T-helper 17 cell (primary cell): ENCODE measurements at places on chromosomes 12 and 14. TPM values are rescaled to one million over a fixed set of nuclear protein-coding genes. Genes with fewer than 3 reads are reported as not detected.

DNA sequence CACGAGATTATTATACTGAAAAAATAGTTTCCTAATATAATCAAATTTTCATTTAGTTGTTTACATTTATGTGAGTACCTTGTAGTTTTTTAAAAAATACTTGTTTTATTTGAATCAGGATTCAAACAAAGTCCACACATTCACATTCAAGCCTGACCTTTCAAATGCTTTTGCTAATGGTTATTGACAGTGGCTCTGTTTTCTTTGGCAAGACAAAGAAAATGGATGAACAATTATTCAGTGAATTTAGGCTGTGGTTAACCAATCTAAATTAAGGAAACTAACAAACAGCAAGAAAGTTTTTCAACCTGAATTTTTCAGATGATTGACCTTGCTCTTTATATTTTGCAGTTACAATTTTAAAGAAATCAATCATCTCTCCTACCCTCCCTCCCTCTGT, 9.7 kb downstream of the SLC4A8 start:
- no peaks in the 10 kb centered on the region for H3K27me3 ChIP-seq
- no peak overlapping the region for H3K27ac ChIP-seq
- no peak for DNase-seq
- H3K36me3 ChIP-seq, result no peaks in the 10 kb centered on the region
- peaks cover 16% of the 10 kb centered on the region for H3K4me1 ChIP-seq

DNA sequence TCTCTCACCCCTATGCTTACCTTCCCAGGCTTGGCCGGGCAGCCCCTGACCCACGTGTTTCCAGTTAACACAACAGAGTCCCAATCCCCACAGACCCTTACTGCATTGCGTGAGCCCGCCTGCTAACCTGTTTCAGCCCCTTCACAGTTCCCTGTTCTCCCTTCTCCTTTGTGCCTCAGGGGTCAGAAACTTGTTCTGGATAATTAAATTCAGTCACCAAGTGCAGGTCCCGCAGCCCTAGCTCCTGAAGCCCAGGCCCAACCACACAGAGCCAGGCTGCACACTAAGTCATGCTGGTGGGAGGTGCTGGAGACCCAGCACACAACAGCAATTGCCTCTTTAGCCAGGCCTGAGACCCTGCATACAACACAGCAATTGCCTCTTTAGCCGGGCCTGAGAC, 9.6 kb downstream of the ISM2 start:
- no peak overlapping the region for H3K4me3 ChIP-seq
- H3K27ac ChIP-seq, result no peak overlapping the region
- no peaks in the 10 kb centered on the region for H3K36me3 ChIP-seq

DNA sequence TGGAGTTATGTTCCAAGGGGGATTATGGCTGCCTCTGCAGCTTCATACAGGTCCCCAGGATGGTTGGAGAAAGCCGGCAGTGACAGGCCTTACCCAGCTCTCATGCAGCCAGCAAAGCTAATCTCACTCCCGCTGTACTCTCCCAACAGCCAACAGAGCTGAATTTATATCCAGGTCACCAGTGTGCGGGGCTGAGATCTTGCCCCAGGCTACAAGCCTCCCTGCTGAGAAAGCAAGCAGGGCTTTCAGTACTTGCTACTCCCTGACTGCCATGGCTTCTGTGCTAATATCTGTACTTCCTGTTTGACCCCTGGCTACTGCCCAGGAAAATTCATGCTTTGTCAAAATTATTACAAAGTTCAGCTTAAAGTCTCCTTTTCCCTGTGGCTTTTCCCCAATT, 92.9 kb downstream of the ATP23 start:
- H3K36me3 ChIP-seq, result no peaks in the 10 kb centered on the region
- no peak overlapping the region for H3K4me3 ChIP-seq
- H3K4me1 ChIP-seq, result no peaks in the 10 kb centered on the region
- DNase-seq, result no peak
- no peaks in the 10 kb centered on the region for H3K27me3 ChIP-seq
- no peak overlapping the region for H3K27ac ChIP-seq

DNA sequence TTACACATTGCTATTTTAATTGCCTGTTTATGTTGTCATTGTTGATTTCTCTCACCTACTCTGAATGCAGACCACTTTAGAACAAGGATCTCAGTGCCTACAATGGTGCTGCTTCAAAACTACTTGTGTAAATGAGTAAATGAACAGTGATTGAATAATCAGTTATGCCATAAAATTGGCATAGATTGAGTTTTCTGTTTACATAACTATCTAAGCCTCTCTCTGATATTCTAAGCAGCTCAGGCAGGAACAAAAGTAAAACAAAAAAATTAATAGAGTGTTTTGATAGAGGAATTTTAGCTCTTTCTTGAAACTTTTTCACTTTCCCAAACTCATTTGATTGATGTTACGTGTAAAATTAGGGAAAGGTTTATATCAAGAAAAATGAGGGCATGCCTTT, 232.3 kb upstream of the KITLG start:
- no peak overlapping the region for H3K4me3 ChIP-seq
- no peak for DNase-seq
- H3K4me1 ChIP-seq, result no peaks in the 10 kb centered on the region
- no peaks in the 10 kb centered on the region for H3K27me3 ChIP-seq
- no peaks in the 10 kb centered on the region for H3K36me3 ChIP-seq

GRCh38 chr12:61367281-61367785, 892.9 kb upstream of the USP15 start:
- no peaks in the 10 kb centered on the region for H3K27me3 ChIP-seq
- no peaks in the 10 kb centered on the region for H3K36me3 ChIP-seq
- H3K27ac ChIP-seq, result no peak overlapping the region

DNA sequence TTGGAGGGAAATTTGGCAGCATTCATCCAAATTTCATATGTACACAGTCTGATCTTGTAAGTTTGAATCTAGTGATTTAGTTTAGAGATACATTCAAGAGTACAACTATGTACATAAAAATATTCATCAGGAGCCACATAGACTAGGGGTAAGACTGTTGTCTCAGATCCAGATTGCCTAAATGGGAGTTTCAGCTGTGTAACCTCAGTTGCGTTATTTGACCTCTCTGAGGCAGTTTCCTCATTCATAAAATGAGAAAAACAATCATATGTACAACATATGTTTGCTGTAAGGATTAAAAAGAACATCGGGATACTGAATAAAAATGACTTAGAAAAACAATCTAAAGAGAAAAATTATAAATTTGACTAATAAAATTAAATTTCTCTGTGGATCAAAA, 577.5 kb downstream of the RPL10L start:
- H3K4me3 ChIP-seq, result no peak overlapping the region
- H3K27me3 ChIP-seq, result no peaks in the 10 kb centered on the region
- no peak for DNase-seq
- no peaks in the 10 kb centered on the region for H3K36me3 ChIP-seq

- no peak overlapping the region for H3K4me3 ChIP-seq
- H3K27me3 ChIP-seq, result peaks cover 35% of the 10 kb centered on the region
- DNase-seq, result no peak
- peaks cover 3% of the 10 kb centered on the region for H3K36me3 ChIP-seq
- peaks cover 5% of the 10 kb centered on the region for H3K4me1 ChIP-seq
These were observed 2.1 kb upstream of the PDZRN4 start for GRCh38 chr12:41186026-41186425.

- H3K4me1 ChIP-seq, result peaks cover 33% of the 10 kb centered on the region
- no peak for DNase-seq
- H3K27ac ChIP-seq, result no peak overlapping the region
- H3K27me3 ChIP-seq, result no peaks in the 10 kb centered on the region
- H3K4me3 ChIP-seq, result no peak overlapping the region
These were observed 425.2 kb downstream of the PCNX1 start for GRCh38 chr14:71332476-71332875.

DNA sequence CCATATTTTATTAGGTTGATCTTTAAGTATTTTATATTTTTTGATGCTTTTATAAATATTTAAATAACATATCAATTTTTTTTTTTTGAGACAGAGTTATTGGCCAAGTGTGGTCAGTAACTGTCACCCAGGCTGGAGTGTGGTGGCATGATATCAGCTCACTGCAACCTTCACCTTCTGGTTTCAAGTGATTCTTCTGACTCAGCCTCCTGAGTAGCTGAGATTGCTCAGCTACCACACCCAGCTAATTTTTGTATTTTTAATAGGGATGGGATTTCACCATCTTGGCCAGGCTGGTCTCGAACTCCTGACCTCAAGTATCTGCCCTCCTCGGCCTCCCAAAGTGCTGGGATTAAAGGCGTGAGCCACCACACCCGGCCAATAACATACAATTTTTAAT, 71.1 kb downstream of the FUT8 start:
- H3K4me1 ChIP-seq, result peaks cover 45% of the 10 kb centered on the region
- H3K27me3 ChIP-seq, result no peaks in the 10 kb centered on the region
- H3K4me3 ChIP-seq, result no peak overlapping the region
- DNase-seq, result no peak
- no peak overlapping the region for H3K27ac ChIP-seq
- peaks cover 4% of the 10 kb centered on the region for H3K36me3 ChIP-seq

- H3K27me3 ChIP-seq, result no peaks in the 10 kb centered on the region
- peaks cover 14% of the 10 kb centered on the region for H3K4me1 ChIP-seq
- no peak for DNase-seq
- H3K27ac ChIP-seq, result peak overlapping the region; percentile 45
These were observed 47.8 kb upstream of the MED13L start for GRCh38 chr12:116325336-116325664.

GRCh38 chr14:44804391-44804790, 157.4 kb downstream of the KLHL28 start:
- DNase-seq, result no peak
- no peak overlapping the region for H3K4me3 ChIP-seq
- H3K27me3 ChIP-seq, result peaks cover 31% of the 10 kb centered on the region
- H3K36me3 ChIP-seq, result peaks cover 3% of the 10 kb centered on the region
- H3K4me1 ChIP-seq, result peaks cover 2% of the 10 kb centered on the region
- peak overlapping the region; percentile 66 for H3K27ac ChIP-seq

DNA sequence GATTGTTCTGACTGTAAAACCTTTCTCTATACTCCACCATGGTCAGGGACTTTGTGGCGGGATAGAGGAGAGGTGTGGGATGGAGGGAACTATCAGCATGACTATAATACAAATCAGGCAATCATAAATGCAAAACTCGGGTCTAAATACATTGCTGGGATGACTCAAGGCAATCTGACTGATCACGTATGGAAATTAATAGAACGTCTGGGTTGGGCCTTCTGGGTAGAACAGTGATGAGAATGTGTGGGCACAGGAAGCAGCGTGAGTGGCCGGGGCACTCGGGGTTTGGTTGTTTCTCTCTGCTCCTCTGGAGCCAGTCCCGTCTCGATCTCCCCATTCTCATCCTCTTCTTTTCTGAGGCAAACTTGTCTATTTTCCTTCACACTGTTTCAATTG, 485.8 kb downstream of the VRK1 start:
- H3K27me3 ChIP-seq, result peaks cover 15% of the 10 kb centered on the region
- H3K4me3 ChIP-seq, result no peak overlapping the region
- H3K27ac ChIP-seq, result peak overlapping the region; percentile 24
- peaks cover 11% of the 10 kb centered on the region for H3K4me1 ChIP-seq
- no peak for DNase-seq

DNA sequence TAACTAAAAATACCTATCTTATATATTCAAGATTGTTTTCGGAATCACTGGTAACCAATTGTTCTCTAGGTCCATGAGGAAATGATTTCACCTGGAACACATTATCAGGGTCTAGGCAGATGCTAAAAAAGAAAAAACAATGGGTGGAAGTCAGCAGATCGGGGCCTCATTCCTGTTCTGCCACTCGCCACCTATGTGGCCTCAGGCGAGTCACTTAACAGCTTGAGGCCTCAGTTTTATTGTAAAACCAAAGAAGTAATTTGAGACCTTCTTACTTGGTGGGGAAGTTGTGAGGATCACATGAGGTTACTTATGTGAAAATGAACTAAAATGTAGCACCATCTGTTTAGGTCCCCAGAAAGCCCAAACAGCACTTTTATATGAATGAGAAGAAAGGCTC, 6.2 kb upstream of the RNASE10 start:
- peaks cover 23% of the 10 kb centered on the region for H3K4me1 ChIP-seq
- H3K27ac ChIP-seq, result no peak overlapping the region
- H3K36me3 ChIP-seq, result no peaks in the 10 kb centered on the region
- no peak overlapping the region for H3K4me3 ChIP-seq
- peaks cover 7% of the 10 kb centered on the region for H3K27me3 ChIP-seq
- no peak for DNase-seq

DNA sequence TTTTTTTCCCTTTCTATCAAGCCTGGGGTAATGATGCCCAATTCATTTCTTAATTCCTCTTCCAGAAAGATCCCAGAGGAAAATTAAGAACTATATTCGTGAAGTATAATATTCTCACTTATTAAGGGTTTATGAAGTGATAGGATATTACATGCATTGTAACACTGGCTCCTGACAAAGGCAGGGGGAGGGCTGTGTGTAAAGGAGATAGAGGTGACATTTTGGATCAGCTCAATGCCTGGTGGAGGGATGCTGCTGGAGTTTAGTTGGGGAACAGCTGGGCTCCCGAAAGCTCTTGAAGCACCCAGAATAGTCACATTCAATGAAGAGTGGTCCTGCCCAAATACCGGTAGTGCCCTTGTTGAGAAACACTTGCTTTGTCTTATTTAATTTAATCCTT, 774 bp downstream of the SERPINA11 start:
- H3K36me3 ChIP-seq, result no peaks in the 10 kb centered on the region
- H3K27ac ChIP-seq, result no peak overlapping the region
- no peak overlapping the region for H3K4me3 ChIP-seq
- DNase-seq, result no peak
- peaks cover 31% of the 10 kb centered on the region for H3K27me3 ChIP-seq
- H3K4me1 ChIP-seq, result no peaks in the 10 kb centered on the region

GRCh38 chr12:78457938-78458337, 406.6 kb upstream of the SYT1 start:
- no peaks in the 10 kb centered on the region for H3K4me1 ChIP-seq
- no peak for DNase-seq
- no peak overlapping the region for H3K4me3 ChIP-seq
- no peaks in the 10 kb centered on the region for H3K27me3 ChIP-seq

- H3K27me3 ChIP-seq, result peaks cover 8% of the 10 kb centered on the region
- DNase-seq, result no peak
- no peaks in the 10 kb centered on the region for H3K36me3 ChIP-seq
- no peaks in the 10 kb centered on the region for H3K4me1 ChIP-seq
- H3K27ac ChIP-seq, result no peak overlapping the region
These were observed 194.4 kb downstream of the EMP1 start for GRCh38 chr12:13390918-13391317.

DNA sequence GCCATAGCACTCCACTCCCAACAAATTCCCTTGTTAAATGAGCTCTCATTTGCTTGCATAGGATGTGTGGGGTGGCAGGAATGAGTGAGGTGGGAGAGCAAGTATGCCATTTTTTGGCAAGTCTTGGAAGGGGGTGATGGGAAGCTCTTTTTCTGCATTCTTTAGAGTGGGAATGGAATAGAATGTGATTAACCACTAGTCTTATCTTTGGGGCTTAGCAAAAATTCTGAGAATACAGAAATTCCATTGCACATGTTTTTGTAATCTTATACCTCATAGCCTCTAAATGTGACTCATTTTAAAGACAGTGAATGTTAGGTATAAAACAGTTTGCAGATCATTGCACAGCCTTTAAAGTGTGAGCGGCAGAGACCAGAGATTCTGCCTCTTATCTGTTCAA, 28.4 kb upstream of the NEDD1 start:
- H3K27me3 ChIP-seq, result peaks cover 49% of the 10 kb centered on the region
- DNase-seq, result no peak
- H3K4me3 ChIP-seq, result no peak overlapping the region
- H3K27ac ChIP-seq, result no peak overlapping the region
- H3K4me1 ChIP-seq, result no peaks in the 10 kb centered on the region
- H3K36me3 ChIP-seq, result no peaks in the 10 kb centered on the region

Gene COCH
- not detected for total RNA-seq

Gene POTEG
- not detected for total RNA-seq

Gene SDR9C7
- total RNA-seq, result not detected

Gene BICD1
- 15.8 TPM for total RNA-seq
